Activated CD8-positive, alpha-beta memory T cell treated with anti-CD3 and anti-CD28 coated beads for 1 hour (primary cell): ENCODE measurements at places on chromosomes 1 and 21.

DNA sequence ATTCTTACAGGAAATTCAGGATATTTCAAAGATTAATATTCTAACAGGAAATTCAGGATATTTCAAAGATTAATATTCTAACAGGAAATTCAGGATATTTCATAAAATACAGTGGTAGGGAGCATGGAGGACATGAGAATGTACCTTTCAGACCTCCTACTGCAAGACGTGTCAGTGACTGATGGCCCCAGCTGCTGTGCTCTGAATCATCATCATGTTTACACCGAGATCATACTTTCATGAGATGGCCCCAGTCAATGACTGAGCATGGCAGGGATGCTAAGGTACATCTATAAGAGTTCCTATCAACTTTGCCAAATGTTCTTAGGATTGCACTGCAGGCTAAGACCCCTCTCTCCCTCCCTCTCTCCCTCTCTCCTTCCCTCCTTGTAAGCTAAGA, 69.0 kb downstream of the HFM1 start:
- no peak for DNase-seq

DNA sequence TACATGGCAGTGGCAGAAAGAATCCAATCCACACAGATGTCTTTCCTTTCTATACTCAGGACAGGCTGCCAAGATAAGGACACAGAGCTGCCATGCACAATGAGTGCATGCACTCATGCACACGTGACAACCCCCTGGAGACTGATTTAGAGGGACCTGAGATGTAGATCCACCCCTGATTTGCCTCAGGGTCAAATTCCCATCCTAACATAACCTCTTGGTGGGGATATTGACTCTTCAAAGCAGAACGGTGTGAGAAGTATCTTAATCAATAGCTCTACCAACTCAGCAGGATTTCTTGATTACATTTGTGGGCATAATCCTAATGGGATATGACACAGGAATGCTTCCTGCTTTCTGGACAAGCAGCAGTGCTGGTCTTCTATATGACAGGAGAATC, 125.2 kb upstream of the DSCAM start:
- no peak for DNase-seq

GRCh38 chr1:236699366-236699765, 13.1 kb downstream of the ACTN2 start:
- DNase-seq = no peak

DNA sequence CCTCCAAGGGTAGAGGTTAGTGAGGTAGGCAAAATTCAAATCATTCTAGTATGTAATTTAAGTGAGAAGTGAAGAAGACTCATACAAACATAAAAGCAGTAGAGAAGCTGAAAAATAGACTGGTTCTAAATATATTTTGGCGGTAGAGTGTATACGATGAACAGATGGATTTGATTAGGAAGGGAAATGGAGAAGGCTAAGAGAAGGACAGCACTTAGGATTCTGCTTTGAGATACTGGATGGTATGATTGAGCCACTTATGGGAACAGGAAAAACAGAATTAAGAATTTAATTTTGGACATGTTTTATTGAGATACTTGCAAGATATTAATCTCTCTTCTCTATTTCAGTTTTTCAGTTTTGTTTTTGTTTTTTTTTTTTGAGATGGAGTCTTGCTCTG, 60.1 kb downstream of the EPB41 start:
- DNase-seq = no peak

DNA sequence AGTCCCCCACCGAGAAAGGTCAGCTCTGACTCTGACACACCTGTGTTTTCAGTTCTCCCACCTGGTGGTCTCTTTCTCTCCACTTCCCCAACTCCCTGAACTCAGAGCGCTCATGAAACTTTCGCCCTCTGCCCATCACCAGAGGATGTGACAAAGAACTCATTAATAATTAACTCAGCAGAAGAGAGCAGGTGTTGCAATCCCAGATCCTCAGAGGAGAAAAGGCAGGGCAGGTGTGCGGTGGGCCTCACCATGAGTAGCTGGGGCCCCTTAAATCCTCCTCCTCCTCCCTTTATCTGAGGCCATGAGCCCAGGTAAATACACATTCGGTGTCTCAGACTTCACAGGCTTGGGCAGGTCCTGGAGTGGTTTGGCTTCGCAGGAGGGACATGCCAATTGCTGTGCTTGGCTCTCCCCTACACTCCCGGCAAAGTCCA, 1.7 kb upstream of the LAMB3 start:
- no peak for DNase-seq

GRCh38 chr1:28378906-28379305, 9.4 kb downstream of the PHACTR4 start:
- no peak for DNase-seq

DNA sequence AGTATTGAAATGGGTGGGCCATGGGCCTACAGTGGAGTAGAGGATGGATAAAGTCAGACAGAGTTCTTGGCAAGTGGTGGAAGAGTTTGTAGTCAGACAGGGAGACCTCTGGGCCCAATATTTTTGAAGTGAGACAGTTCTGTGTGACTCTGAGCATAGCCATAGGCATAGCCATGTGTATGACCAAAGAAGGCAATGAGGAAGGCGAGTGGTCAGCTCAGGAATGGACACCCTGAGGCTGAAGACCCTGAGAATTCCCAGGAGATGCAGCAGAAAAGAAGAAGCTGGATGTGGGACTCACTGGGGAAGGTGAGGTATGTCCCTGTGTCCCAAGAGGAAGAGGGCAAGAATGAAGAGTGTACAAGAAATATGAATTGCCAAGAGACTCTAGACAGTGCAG, 210.6 kb upstream of the IRF2BP2 start:
- DNase-seq = no peak

GRCh38 chr1:216640100-216640499, 83.1 kb downstream of the ESRRG start:
- no peak for DNase-seq

DNA sequence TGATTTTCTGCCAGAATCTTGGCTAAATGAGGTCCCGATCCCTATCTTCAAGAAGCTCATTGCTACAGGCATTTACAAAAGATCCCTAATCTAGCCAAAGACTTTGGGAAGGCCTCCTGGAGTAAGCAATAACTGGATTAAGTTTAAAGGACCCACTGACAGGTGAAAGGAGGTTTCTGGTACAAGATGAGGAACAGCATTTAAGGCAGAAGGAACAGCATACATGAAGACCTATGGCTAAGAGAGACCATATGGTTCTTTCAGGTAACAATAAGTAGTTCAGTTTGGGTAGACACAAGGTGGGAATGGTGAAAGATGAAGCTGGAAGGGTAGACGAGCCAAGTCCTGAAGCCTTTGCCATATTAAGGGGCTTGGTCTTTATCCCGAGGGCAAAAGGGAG, 27.8 kb downstream of the SHISAL2A start:
- no peak for DNase-seq

- no peak for DNase-seq
These were observed 84.4 kb downstream of the NIBAN1 start for GRCh38 chr1:184889902-184890301.

GRCh38 chr1:39632682-39633417, 6.6 kb downstream of the HEYL start:
- DNase-seq = no peak

GRCh38 chr1:29584776-29585175, 348.5 kb downstream of the PTPRU start:
- no peak for DNase-seq

- DNase-seq = no peak
These were observed 356.0 kb downstream of the ST6GALNAC3 start for GRCh38 chr1:76430531-76430930.

DNA sequence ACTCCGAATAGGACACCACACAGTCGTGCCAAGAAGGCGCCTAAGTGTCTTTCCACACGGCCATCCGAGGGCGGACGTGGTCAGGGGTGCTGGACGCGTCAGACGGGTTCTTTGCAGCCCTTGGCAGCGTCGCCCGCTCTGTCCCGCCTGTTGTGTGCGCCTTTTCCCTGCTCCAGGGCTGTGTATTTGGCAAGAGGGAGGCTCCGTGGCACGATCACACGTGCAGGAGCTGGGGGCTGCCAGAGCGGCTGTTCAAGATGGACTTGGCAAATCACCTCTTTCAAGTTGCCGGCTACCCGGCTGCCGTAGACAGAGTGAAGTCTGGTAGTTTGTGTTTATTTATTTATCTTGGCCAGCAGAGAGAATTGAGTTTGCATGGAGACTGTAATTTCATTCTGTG, 31.9 kb downstream of the PRKCZ start:
- no peak for DNase-seq

- DNase-seq = no peak
These were observed 20.1 kb upstream of the CCDC17 start for GRCh38 chr1:45643978-45644377.

DNA sequence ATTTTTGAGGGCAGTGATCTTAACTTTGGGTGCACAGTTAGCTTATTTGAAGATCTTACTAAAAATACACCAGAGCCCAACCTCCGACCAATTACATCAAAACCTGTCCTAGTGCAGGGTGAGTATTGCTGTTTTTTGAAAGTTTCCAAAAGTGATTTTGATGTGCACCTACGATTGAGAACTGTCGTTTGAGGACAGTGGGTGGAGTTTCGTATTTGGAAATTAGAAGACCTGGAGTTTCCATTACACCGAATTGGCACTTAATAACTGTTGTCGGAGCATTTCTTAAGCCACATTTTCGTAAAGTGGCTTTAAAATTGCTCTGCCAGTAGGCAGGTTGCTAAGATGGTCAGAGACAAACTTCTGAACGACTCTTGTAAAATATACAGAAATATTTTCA, 1.1 kb downstream of the SOD1 start:
- no peak for DNase-seq

GRCh38 chr1:23444104-23444533, 19.6 kb upstream of the TCEA3 start:
- DNase-seq = no peak

DNA sequence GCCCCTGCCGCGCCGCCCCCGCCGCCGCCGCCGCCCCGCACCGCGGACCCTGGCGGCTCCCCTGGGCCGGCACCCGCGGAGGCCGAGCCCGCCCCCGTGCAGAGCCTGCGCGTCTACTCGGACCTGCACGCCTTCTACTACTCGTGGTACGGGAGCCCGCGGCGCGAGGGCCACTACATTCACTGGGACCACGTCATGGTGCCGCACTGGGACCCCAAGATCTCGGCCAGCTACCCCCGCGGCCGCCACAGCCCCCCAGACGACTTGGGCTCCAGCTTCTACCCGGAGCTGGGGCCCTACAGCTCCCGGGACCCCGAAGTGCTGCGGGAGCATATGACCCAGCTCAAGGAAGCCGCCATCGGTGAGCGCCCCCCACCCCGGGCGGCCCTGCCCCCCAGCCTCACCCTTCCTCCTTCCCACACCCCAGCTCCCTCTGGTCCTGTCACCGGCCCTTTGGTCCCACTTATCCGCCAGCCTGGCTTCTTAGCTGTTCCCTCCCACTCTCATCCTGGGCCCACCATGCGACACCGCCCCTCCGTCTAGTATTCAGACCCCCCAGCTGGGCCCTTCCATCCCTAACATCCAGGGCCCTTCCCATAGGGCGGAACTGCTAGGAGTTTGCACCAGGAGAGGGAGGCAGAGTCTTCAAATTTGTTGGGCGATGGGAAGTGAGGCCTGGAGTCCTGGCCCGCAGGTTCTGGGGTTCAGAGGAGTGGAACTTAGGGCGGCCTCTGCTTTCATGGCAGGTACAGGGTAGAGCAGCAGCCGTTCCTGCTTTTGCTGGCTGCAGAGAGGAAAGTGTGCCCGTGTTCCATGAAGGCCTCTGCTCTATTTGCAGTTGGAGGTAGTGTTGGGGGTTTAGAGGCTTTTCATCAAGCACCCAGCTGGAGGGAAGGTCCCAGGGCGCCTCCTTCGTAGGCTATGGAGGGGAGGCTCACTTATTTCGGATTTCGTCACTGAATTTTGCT, 1.0 kb downstream of the MANEAL start:
- no peak for DNase-seq

GRCh38 chr1:219292999-219293398, 119.3 kb downstream of the LYPLAL1 start:
- no peak for DNase-seq

DNA sequence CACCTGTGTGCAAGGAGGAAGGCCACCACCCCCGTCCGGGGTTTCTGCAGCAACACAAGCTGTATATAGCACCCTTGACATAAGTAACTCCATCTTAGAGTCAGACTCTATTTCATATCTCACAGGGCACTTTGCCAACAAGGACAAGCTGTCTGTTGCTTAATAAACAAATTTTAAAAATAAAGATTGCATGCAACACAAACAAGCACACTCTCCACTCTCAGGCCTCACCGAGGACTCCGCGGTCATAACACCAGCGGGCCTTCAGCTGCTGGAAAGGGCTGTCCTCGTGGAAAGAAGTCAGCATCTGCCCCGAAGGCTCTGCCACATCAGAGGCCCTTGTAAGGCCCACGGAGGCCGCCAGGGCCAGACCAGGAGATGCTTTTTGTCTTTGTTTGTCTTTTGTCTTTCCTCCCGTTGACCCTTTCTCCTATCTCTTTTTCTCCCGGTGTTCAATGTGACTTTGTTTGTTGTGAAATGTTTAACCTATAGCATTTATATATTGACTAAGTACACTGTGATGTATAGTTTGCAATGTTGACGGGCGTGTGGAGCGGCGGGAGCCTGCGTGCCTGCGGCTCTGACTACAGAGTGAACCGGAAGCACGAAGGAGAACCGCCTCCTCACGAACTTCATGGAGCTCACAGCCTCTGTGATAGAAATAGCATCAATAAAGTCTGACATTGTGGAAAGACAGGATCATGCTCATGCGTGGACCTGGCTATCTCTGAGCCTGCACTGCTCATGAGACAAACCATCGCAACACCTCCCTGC, 24.1 kb downstream of the MEGF6 start:
- no peak for DNase-seq

- no peak for DNase-seq
These were observed 28.7 kb downstream of the KCNA3 start for GRCh38 chr1:110645821-110646735.

- DNase-seq = no peak
These were observed 4.1 kb downstream of the CSF1 start for GRCh38 chr1:109914587-109915240.

DNA sequence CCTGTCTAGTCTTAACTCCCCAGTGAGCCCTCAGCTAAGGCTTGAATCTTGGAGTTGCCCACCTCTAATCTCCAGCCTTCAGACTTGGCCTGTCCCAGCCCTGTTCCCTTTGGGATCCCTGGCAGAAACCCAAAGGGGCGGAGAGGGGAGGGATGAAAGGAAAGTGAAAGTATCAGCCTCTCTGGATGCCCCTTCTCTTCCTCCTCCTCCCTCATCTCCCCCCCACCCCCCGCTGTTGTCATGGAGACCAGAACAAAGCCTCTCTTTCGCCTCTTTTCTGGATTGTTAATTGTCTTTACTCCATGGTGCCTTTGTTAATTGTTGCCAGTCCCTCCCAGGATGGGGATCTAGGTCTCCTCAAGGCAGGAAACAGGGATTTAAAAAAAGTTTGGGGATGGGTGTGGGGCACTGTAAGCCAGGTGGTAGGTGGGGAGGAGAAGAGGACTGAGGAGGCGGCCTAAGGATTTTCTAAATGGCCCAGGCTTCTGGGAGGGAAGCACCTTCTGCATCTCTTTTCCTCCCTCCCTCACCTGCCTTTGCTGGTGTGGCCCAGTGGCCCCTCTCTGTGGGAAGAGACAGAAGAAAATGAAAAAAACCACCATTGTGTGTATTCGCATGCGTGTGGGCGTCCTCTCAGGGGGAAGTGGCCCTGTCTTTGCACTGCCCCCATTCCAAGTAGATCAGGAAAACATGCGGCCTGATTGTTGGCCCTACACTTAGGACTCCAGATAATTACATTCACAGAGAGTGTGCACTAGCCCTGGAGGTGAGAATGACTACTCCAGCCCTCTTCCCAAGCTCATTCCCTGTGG, 7.5 kb upstream of the SOX13 start:
- no peak for DNase-seq
